ENCODE measurements at places on chromosomes 6 and 20.

DNA sequence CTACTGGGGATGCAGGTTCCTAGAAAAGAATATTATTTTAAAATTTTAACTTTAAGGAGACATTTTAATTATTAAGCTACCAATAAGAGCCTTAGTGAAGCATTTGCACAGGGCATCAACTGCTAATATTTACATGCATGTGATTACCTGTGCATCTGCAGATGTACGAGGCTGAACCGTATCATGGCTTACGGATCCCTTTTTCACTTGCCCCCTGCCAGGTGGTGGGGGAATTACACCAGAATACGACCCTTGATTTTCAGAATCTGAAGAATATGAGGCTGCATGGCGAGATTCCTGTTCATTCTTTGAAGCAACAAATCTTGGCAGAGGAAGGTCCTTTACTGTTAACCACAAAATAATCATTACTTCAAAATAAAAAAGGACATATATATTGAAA lies 42.7 kb downstream of the REPS1 start:
- DNase-seq, result no peak

- DNase-seq, result no peak
These were observed 771 bp downstream of the ARFRP1 start for GRCh38 chr20:63706852-63707557.

GRCh38 chr6:143594647-143595046 lies 83.1 kb upstream of the PHACTR2 start:
- DNase-seq, result no peak

- no peak for DNase-seq
These were observed 76.1 kb upstream of the ANKEF1 start for GRCh38 chr20:9958693-9959092.

DNA sequence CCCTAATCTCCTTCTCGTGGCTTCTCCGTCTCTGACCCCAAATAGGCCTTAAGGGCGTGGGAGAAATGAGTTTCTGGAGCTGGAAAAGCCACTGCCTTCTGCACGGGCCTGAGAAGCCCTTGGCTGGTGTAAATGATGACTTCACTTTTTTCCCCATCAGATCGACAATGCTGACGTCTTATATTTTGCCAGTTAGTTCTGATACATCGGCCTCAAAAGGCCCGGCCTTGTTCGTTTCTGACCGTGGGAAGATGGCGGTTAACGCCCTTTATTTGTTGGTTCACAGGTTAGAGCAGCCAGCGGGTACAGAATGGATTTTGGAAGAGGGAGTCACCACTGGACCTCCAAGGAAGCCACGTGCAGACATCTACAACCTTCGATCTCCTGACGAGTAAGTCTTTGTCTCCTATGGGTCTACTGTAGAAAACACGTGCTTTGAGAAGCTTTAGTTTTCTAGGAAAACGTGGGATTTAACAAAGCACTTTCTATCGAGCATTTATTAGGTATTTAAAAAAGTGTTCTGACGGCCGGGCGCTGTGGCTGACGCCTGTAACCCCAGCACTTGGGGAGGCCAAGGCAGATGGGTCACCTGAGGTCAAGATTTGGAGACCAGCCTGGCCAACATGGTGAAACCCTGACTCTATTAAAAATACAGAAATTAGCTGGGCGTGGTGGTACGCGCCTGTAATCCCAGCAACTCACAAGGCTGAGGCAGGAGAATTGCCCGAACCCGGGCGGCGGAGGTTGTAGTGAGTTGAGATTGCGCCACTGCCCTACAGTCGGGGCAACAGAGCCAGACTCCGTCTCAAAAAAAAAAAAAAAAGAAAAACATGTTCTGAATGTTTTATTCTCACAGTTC lies 1.2 kb upstream of the ZNFX1 start:
- DNase-seq, result no peak

- no peak for DNase-seq
These were observed 145.6 kb upstream of the MANEA start for GRCh38 chr6:95431637-95432228.

DNA sequence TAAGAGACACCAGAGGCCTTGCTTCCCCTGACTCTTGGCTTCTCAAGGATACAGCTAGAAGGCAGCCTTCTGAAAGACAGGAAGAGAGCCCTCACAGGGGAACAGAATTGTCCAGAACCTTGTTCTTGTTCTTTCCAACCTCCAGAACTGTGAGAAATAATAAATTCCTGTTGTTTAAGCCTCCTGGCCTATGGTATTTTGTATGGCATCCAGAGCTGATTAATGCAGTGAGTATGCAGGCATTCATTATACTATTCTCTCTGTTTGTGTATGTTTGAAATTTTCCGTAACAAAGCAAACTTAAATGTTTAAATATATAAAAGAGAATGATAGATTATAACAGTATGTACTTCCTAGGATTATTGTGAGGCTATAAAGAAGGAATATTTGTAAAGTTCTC lies 903.4 kb upstream of the FLRT3 start:
- DNase-seq, result no peak

- DNase-seq, result no peak
These were observed 37.7 kb upstream of the PKHD1 start for GRCh38 chr6:52125139-52125538.

DNA sequence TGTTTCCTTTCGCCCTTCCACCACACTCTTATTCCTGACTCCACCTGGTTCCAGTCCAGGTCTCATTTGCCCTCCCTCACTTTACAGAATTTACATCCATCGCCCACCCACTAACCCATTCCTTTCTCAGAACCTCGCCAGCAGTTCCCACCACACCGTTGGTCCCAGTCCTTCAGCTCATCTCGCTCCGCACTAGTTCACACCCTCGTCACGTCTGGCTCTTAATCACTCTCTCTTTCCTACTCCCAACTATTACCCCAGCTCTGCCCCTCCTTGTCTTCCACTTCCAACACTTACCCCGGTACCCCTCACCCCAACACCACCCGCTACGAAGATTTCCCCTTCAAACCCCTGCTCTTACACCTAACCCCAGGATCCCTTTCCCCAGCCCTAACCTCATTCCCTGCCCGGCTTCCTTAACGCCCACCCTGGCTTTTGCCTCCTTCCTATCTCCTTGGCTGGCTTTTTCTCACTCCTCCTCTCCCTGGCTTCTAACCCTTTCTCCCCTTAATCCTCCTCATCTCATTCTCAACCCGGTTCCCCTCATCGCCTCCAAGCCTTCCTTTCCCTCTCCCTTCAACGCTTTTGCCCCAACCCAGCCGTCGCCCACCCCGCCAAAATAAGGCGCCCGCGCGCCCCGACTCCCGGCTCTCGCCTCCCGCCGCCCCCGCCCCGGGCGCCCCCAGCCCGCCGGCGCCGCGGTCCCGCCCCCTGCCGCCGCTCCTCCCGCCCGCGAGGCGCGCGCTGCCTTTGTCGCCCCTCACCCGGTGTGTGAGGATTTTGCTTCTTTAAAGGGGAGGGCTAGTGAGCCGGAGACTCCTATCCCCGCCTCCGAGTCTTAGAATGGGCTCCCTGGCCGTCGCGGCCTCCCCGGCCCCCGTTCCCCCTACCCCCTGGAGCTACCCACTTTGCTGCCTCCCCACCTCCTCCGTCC lies 542 bp downstream of the USP49 start:
- DNase-seq, result no peak

Data from GOT3 (cell line).